ENCODE measurements at places on chromosomes 12 and 14.

DNA sequence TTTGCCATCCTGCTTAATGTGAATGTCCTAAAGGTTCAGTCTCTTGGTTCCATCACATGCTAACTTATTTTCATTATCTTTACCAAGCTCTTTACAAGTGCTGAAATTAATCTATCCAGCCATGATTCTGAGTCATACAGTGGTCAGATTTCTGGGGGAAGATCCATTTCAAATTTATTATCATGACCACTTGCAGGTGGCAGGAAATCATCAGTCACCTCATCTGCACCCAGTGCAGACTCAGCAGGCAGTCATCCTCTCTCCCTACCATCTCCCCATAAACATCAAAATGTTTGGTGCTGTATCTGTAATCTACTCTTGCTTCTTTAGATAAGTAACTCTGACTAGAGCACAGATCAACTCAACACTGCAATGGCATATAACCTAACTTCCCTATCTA is 23.5 kb downstream of the ATG14 start:
- DNase-seq, result peak; percentile 78

DNA sequence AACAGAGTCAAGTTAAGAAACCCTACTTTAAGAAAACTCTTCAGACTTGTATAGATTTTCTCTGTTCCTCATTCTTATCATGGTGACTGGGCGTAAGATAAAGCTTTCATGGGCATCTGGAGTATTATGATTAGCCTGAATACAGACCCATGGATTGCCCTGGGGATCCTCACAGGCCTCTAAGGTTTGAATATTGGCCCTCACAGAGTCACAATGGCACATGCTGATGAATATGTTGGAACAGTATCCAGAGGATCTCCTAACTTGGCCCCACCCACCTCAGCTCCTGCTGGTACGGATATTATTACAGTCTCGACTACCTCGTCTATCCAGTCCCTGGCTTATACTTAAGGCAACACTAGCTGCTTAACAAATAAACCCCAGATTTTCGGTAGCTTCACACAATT is 8.1 kb downstream of the OSBPL8 start:
- no peak for DNase-seq

GRCh38 chr14:76446921-76447320 is 71.0 kb downstream of the ESRRB start:
- no peak for DNase-seq

DNA sequence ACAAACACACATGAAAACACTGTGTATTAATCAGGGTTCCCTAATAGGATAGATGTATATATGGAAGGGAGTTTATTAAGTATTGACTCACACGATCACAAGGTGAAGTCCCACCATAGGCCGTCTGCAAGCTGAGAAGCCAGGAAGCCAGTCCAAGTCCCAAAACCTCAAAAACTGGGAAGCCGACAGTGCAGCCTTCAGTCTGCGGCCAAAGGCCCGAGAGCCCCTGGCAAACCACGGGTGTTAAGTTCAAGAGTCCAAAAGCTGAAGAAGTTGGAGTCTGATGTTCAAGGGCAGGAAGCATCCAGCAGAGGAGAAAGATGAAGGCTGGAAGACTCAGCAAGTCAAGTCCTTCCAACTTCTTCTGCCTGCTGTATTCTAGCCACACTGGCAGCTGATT is 1085.0 kb upstream of the TMEM132C start:
- no peak for DNase-seq

- DNase-seq, result no peak
Observed at GRCh38 chr14:54010981-54011380, 54.4 kb upstream of the BMP4 start.

DNA sequence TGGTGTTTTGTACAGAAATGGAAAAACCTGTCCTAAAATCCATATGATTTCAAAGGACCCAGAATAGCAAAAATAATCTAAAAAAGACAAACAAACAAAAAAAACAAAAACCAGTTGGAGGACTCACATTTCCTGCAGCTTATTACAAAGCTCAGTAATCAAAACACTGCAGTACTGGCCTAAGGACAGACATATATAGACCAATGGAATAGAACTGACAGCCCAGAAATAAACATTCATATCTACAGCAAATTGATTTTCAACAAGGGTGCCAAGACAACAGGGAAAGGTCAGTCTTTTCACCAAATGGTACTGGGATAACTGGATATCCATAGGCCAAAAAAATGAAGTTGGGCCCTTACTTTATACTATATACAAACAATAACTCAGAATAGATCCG is 55.0 kb downstream of the TAOK3 start:
- DNase-seq, result no peak

GRCh38 chr14:93943052-93943451 is 15.9 kb downstream of the FAM181A start:
- DNase-seq, result peak; percentile 71

- DNase-seq, result no peak
Observed at GRCh38 chr12:53058674-53059433, 9.0 kb downstream of the TNS2 start.

DNA sequence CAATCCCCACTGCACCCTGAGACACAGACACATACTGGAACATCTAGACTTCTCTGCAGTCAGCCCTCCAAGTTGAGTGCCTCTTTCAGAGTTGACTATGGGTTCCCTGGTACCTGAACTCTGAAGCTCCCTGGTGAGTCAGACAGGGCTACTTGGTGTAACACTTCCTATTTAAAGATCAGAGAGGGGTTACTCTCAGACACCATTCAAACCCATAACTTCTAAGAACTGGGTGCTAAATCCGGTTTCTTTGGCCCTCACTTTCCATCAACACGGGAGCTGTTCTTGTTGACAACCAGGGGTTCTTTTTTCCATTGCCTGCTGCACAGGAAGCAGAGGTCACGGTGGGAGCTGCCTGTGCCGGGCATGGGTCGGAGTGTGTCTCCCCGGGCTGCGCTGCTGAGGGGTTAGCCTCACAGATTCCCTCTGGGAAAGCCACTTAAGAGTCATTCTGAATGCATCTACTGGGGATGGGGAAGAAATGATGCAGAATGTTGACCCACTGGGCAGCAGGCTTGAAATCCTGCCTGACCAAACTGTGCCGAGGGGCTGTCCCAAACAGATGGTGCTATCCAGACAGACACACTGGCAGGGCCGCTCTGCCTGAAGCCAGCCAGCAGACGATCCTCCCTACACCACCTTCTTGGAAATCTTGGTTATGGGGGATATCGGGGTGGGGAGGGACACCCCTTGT is 74.1 kb downstream of the PITPNM2 start:
- no peak for DNase-seq

GRCh38 chr14:51554953-51555352 is 96.8 kb upstream of the FRMD6 start:
- peak; percentile 62 for DNase-seq

DNA sequence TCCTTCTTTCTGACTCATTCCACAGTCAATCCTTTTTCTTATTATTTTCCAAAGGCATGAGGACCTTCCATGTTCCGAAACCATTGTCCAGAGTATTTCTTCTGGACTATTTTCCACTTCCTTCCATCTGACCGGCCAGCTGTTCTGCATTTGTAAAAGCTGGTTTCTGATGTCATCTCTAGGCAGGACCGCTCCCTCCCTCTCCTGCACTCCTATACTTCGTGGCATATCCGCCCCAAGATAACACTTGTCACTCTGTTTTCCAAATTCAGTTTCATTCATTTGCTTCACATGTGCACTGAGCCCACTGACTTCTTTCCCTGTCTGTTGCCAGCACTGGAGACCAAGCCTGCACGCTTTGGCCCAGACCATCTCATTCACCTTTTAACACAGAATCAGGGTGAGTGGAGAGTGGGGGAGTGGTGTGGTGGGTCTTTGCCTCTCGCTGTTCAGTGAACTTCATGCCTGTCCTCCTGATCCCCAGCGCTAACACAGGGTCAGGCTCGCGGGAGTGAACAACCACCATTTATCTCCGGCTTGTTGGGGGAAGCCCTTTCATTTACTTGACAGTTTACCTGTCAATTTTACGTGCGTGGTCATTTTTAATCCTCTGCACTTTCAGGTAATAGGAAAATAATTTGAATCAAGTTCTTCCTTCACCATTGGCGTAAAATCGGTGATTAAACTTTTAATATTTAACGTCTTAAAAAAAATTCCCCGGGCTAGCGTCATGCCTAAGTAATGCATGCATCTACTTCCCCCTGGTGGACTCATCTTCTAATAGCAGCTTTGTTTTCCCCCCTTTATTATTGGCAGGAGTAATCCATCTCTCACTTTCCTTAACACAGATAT is 52.5 kb downstream of the C12orf75 start:
- DNase-seq, result peak; percentile 58

DNA sequence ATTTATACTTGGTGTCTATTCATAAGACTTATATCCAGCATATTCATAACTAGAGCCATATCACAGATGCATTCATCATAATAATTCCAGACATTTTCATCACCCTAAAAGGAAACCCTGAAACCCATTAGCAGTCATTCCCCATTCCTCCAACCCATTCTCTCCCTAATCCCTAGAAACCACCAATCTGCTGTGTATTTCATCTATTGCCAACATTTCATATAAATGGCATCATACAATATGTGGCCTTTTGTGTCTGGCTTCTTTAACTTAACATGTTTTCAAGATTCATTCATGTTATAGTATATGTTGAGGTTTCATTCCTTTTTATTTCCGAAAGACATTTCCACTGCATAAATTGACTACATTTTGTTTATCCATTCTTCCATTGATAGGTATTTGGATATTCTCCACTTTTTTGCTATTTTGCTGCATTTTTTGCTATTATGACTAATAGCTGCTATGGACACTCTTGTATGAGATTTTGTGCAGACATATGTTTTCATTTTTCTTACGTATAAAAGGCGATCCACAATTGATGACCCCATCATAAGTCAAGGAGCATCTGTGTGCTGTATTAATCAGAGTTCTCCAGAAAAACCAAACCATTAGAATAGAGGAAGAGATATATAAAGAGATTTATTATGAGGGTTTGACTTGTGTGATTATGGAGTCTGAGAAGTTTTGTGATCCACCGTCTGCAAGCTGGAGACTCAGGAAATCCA is 5.1 kb upstream of the OAS2 start:
- DNase-seq, result no peak

- no peak for DNase-seq
Observed at GRCh38 chr12:43550831-43551271, 1.2 kb downstream of the ADAMTS20 start.

GRCh38 chr12:95601091-95601961 is 50.0 kb upstream of the USP44 start:
- peak; percentile 58 for DNase-seq

GRCh38 chr12:121288986-121289385 is 7.5 kb downstream of the CAMKK2 start:
- DNase-seq, result no peak

- peak; percentile 93 for DNase-seq
Observed at GRCh38 chr14:24365600-24366412, 2.2 kb upstream of the NFATC4 start.

DNA sequence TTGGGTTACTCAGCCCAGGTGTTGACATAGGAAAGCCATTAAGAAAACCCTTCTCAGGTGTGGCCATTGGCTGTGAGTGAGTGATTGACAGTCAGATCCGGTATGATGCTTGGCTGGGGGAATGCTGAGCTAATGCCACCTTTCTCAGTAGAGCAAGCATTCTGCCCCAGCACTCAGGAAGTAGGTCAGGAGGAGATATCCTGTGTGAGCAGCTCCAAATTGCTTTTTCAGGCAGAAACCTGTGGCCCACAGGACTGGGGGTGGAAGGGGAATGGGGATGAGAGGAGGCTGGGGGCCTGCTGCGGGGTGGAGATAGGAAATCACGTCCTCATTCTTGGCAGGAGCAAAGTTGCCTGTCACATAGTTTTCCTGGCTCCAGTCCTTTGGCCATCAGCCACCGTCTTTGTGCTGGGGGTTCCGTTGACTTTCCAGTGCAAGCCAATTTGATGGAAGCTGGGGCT is 55.7 kb downstream of the NINJ2 start:
- DNase-seq, result peak; percentile 27

DNA sequence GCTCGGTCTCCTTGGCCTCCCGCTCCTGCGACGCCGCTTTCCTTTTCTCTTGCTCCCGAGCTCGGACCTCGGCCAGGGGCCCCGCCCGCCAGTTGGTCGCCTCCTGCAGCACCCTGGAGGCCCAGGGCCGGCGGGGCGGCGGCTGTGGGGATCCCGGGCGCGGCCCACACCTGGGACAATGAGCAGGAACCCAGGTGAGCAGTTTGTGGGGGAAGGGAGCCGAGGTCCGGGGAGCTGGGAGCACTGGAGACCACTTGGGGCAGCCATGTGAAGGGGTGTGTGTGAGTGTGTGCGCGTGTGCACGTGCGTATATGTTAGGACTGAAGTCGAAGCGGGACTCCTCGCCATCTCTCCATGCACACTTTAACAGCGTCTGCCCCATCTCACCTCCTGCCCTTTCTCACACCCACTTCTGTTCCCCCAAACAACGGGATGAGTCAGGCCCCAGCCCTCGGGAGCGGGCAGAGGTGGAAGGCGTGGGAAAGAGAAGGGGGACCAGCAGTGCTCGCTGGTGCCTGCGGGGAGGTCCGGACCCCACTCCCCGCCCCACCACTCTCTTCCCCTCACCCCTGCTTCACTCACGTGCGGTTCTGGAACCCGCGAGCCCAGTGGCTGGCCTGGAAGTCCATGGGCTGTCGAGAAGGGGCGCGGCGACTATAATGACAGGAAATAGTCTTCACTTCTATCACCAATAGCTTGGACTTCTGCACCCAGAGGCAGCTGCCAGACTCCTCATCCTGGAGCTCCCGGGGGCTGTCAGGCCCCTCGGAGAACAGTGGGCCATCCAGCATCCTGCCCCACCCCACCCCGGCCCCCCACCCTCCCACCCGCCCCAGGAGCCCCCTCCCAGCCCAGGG is 450 bp downstream of the DDN start:
- DNase-seq, result peak; percentile 63

DNA sequence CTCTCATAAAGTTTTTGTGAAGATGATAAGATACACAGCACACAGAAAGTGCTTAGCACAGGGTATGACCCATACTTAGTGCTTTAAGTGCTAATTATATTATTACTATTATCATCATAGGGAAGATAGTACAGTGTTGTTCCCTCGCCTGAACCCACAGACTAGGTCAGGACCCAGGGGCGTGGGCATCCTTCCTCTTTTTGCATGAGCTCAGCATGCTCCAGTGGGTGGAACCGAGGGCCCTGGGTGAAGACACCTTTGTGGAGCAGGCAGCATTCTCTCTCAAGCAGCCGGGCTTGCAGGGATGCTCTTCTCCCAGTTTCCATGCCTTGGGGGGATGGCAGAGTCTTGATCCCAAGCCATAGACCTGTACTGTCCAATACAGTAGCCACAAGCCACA is 34.8 kb downstream of the CRACR2A start:
- DNase-seq, result no peak

DNA sequence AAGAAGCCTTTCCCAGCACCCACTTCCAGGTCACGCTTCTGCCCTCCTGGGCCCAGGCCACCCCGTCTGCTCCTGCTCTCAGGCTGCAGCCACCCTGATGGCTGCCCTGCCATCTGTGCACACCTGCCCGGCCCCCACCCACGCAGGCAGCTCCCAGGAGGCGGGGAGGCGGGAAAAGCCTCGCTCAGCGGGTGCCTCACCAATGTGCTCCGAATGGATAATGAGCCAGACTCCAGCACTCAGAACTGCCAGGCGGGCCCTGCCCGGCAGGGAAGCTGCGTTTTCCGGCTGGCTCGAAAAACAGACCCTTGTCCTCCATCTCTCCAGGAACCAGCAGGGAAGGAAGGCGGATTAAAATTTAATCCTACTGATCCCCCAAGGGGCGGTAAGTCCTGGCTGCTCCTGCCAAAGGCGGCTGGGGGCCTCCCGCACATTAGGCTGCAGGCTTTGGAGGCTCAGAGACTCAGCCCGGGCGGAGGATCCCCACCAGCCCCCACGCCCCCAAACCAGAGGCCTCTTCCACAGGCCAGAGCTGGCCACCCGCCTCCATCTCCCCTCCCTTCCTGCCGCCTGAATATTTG is 104.0 kb downstream of the NCOR2 start:
- no peak for DNase-seq

- DNase-seq, result no peak
Observed at GRCh38 chr12:57815177-57816000, 3.1 kb downstream of the AVIL start.
